ENCODE measurements at places on chromosomes 13 and 19.

GRCh38 chr19:46487802-46488445, 7.7 kb downstream of the PNMA8B start:
- peak; percentile 64 for DNase-seq

GRCh38 chr13:110269509-110270185, 37.3 kb downstream of the COL4A1 start:
- no peak for DNase-seq

- DNase-seq = no peak
Measured at GRCh38 chr19:8149261-8150094, at the start of gene FBN3. TSS of gene FBN3 (minus strand) at chr19:8149592. CDS start at chr19:8147480, 2,112 bp downstream.

DNA sequence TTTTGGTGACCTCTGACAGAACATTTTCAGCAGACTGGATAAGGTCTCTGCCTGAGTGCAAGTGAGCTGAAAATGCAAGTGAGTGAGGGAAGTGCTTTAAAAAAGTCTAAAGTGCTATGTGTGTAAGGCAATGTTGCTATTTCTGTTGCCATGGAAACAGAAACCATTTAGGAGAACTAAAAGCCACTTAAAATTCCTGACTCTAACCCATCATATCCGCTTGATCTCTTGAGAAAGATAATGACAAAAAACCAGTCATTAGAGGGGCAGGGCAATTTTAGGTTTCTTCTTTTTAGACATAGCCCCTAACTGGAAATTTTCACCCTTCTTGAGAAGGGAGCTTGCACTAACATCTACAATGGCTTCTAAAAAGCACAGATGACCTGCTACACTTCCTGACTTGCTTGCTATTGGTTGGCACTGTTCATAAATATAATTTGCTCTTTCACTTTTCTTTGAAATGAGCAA, at the start of gene CYSLTR2:
TSS of gene CYSLTR2 (plus strand) at position 458 of the 468 bp plus-strand sequence. CDS start 52,889 bp downstream, outside the sequence.
- DNase-seq = no peak

GRCh38 chr19:35134601-35135242, at the start of gene LGI4:
TSS of gene LGI4 (minus strand) at chr19:35135059. CDS start at chr19:35134680, 379 bp downstream.
- DNase-seq = no peak

Data from ACHN (cell line).